ENCODE measurements at places on chromosomes 7 and 10.

- no peak for DNase-seq
These were observed 78.1 kb downstream of the INHBA start for GRCh38 chr7:41624818-41625217.

- no peak for DNase-seq
These were observed 194.7 kb downstream of the GALNT17 start for GRCh38 chr7:71326595-71326994.

DNA sequence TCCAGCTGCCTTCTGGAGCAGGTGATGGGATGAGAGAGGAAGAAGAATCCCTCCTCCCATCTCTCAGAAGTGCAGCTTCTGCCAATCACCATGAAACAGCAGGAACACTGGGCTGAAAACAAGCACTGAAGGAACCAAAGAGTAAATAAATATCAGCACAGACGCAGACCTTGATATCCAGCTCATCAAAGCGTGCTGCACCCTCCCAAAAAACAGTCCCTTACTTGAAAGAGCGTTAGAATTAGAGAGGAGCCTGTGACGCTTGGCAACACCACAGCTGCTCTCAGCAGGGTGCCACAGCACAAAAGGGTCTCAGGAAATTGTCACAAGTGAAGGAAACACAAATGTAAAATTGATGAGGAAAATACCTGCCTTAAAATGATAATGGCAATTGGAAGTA, 39.5 kb downstream of the KLF6 start:
- DNase-seq, result no peak

DNA sequence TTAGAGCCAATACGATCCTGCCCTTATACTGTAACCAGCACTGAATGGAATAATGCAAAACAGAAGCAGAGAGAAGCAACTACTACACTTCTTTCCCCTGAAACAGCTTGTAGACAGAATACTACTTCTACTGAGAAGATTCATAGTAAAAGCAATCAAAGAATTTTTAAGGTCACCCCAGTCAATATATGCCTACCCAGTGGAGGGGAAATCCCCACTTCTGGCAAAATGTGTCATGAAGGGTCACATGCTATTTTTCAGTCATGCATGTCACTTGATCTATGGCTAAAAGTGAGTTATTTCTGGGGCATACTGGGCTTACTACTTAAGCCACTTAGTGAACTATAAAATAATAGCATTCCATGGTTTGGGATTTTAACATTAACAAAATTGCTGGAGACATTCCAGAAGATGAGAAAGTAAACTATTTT, 25.6 kb downstream of the IRF5 start:
- peak; percentile 4 for DNase-seq

- DNase-seq, result peak; percentile 74
These were observed 14.3 kb downstream of the BPGM start for GRCh38 chr7:134660961-134661376.

DNA sequence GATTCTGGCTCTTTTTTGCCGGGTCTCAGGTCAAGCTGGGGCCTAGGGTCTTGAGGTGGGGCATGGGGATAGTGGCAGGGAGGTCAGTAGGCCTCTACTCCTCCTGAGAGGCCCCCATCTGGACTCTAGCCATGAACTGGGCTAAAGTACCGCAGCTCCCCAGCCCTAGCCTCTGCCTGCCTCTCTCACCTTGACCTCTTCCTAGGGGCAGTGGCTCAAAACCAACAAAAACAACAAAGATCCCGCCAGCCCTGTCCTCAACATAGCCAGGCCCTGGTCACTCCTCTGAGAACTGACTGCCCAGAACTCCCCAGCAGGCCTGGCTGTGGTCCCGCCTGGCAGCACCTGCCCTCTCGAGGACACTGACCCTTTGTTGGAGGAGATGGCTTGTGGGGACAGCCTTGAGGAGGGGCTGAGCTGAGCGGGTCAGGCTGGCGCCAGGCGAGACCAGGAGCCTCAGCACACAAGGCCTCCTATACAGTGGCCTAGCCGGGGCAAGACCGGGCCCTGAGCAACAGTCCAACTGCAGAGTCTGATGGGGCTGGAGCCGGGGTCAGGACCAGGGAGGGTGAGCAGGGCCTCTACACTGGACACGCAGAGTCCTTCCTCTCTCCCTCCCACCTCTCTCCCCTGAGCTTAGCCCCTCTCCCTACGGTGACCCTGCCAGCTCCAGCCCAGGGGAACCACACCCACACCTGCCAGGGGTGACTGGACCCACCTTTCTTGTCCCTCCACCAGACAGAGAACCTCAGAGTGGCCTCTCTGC, 11.6 kb upstream of the PPIF start:
- DNase-seq, result no peak

DNA sequence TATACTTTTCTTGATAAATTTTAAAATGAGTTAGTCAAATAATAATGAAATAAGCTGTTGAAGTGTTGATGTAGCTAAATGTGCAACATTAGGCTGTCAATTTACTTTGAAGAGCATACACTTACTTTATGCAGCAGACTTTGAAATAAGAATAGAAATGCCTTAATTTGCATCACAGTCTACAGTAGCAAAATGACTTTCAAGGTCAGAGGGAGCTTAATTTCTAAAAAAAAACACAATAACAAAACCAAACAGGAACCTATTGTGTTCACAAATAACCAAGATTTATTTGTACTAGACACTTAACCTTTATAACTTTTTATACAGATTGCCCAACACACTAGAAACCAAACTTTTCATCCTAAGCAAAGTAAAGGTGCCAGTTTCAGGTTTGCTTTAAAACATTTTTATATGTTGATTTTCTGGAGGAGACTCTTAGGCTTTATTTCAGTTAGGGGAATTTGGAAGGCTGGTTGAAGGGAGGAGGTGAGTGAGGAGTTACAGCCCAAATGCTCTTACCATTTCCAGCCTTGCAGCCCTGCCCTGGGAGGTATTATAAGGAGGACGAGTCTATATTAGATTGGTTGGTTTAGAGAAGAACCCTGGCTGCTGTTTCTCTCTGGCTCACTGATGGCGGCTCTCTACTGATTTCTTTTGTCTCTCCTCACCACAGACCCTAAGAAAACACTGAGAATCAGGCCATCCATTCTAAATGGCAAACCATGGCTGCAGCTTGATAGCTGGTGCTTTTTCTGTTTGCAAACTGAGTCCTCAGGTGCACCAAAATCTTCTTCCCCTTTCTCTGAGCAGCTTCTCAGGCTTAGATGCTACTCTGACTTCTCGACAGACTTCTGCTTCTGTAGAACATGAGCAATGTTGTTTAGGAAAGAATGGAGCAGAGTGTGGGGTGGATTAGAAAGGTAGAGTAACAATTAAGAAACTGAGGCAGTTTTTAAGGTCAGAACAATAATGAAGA, 55.2 kb upstream of the RPA3 start:
- no peak for DNase-seq

GRCh38 chr10:82282782-82283456, 407.9 kb downstream of the NRG3 start:
- no peak for DNase-seq

DNA sequence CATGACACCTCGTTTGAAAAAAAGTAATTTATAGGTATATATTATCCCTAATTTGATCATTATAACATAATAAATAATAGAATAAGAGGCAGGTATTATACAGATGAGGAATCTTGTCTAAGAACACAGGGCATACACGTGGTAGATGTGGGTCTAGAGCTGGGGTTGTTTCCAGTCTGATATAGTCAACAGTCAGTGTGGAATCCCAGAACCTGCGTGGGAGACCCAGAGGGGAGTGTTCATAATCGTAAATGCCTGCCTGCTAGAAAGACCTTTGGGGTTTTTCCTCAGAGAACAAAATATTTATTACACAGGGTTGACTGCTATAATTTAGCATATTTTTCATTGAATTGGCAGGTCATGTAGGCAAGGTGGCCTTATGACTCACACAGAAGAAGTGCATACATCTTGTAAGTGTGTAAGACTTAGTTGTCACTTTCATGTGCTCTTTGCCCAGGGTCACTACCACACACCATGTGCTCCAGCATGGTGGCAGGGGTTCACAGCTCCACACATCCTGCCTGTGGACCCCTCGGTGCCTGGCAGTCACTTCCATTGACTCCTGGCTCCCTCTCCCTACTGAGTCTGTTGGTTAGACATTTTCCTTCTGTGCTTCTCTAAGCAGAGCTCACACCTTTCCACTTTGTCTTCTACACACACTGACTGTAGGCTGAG, 94.9 kb upstream of the IKZF1 start:
- no peak for DNase-seq

DNA sequence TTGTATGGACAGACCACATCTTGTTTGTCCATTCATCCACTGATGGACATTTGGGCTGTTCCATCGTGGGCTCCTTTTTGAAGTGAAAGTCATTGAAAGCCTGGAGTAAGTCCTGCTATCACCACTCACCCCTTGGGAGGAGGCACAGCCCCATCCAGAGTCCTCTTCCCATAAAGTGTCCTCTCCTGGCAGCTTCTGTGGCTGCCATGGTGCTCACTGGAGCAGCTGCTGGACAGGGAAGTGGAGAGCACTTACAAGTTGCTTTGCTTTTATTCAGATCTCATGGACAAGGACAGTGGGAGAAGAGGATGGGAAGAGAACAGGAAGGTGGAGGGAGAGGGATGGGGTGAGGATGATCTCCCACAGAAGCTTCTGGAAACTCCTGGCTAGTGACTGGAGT, 18.5 kb upstream of the EIF5AL1 start:
- DNase-seq, result no peak

GRCh38 chr10:61609701-61610100, 53.0 kb upstream of the CABCOCO1 start:
- no peak for DNase-seq

GRCh38 chr7:33773053-33773452, 132.3 kb upstream of the BMPER start:
- DNase-seq, result no peak

- DNase-seq, result no peak
These were observed 54.3 kb upstream of the WAC start for GRCh38 chr10:28478646-28479045.

GRCh38 chr7:5713124-5713912, 68.1 kb downstream of the RNF216 start:
- no peak for DNase-seq

DNA sequence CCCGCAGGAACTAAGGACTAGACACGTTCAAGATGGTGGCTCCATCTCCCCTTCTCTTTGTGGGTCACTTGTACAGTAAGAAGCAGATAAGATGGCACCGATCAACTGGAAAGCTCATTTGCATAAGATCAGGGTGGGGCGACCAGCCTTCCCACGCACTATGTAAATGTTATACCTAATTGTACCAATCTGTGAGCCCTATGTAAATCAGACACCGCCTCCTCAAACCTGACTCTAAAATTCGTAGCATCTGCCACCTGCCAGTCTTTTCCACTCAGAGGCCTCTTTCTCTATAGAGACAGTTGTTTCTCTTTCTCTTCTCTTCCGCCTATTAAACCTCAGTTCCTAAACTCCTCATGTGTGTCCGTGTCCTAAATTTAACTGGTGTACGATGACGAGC, 324.5 kb downstream of the PHF14 start:
- no peak for DNase-seq

DNA sequence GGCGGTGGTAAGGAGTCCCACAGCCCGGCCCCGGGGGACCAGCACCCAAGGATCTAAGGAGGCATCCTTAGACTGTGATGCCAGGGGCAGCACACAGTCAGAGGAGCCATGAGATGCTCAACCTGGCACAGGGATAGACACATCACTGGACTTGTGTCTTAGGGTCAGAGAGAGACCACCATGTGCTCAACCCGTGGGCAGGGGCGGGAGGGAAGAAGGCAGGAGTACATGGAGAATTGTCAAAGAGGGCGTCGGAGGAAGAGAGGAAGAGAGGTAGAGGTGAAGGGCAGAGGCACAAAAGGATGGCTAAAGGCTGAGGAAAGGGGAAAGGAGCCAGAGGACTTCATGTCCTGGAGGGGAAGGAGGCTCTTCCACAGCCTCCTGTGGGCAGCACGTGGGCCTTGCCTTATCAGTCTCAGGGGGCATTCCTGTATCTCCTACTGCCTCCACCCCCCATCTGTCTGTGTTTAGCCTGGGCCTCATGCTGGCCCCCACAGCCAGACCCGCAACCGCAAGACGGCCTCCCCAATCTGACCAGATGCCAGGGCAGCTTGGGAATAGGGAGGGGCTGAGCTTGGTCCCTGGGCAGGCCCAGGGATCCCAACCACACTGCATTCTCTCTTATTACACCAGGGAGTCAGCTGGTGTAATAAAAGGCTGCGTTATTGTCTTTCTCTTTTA, 2.2 kb downstream of the ADCY1 start:
- DNase-seq, result no peak

GRCh38 chr7:32915041-32915536, 23.5 kb upstream of the KBTBD2 start:
- DNase-seq, result no peak

GRCh38 chr10:86688398-86688921, 20.1 kb downstream of the LDB3 start:
- no peak for DNase-seq

- DNase-seq, result no peak
These were observed 16.3 kb upstream of the CHUK start for GRCh38 chr10:100245484-100246220.

GRCh38 chr10:14356921-14357320, 26.2 kb upstream of the FRMD4A start:
- DNase-seq, result no peak

- DNase-seq, result no peak
These were observed 287.3 kb downstream of the SDK1 start for GRCh38 chr7:3588341-3588740.

GRCh38 chr10:47361293-47361692, 13.1 kb downstream of the RBP3 start:
- DNase-seq, result no peak

DNA sequence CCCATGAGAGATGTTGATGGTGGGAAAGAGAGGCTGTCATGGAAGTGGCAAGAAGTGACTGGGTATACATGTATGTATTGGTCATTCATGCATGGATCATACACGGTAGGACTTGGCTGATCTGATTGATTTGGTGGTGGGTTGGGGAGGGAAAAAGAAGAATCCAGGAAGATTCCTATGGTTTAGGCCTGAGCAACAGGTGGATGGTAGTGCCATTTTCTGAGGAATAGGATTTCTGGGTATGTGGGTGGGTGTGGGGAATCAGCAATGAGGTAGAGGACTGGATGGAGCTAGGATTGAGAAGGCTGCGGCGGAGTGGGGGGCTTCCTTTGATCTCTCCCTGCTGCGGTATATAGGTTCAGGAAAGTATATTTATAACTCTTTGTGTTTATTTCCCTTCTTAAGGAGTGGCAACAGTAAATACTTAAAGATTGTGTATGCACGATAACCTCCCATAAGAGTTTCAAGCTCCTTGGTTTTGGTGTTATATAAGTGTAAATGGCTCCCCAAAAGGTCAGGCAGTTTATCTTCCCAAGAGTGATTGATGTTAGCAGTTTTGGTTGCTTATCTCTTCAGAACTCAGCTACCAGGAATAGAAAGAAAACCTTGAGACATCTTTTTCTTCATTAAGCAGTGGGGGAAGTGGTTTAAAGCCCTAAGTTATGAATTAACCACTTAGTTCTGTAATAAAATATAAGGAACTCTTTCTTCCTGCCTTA, 100.1 kb downstream of the LSMEM1 start:
- no peak for DNase-seq

DNA sequence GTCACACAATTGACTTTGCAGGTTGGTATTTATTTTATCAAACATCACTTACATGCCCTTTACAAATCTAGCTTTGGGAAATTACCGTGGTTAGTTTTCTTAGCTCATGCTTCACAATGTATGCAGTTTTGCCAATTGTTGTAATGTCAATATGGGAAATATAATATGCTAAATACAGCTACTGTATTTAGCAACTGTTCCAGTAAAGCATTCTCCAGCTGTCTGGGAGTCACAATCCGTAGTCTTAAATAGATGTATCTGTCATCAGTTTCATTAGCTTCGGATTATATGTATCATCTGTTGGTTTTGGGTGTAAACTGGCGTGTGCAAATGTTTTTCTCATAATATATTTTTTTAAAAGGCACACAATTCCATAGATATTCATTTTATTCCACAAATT, 19.4 kb upstream of the AHR start:
- no peak for DNase-seq
